D721Med (cell line): ENCODE measurements at places on chromosomes 12 and 14.

DNA sequence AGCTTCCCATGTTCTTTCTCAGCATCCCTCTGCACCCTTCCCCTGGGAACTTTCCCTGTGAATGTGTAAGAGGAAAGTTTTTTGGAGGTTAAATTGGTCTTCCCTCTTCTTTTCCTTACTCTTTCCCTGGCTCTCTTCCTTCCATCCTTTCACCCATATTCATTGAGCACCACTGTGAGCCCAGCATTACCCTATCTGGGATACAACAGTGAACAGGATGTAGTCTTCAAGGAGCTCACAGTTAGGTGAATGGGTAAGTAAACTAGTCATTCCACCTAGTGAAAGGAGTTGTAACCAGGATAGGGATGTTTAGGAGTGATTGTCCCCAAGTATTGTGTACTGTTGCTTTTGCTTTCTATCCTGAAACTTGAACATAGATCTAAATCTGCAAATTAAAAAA, 123.8 kb downstream of the MYRFL start:
- DNase-seq = no peak

GRCh38 chr12:50458606-50459005, 46.2 kb upstream of the DIP2B start:
- no peak for DNase-seq

- no peak for DNase-seq
Measured at GRCh38 chr14:31545328-31545727, 15.9 kb upstream of the NUBPL start.

DNA sequence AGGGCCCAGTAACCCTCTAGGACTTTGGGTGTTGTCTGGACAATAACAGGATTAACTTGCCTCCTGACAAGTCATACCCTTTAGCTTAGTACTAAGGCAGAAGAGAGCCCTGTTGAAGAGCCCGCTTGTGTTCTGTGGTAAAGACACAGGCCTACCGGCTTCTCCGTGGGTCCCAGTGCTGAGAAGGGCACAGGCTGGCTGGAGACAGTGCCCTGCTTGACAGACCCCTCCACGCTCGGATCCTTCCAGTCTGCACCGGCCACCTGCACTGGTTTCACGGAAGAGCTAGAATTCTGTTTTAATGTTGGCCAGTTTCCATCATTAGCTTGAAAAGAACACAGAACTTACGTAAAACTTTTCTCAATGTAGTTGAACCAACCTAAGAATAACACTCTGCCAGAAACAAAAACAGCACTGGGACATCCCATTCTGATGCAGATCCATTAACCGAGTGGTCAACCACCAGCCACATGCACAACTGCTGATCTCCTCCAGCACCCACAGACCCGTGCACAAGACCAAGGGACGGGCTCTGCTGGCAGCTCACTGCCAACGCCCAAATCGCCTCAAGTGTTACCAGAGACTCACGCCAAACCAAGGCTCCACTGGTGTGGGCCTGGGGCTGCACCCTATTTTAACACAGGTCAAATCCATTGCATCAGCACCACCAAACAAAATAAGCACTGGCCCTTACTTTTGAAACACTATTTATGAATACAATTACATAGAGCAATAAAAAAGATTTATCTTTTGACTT, 27.1 kb downstream of the ZFYVE21 start:
- no peak for DNase-seq

GRCh38 chr14:88289234-88289633, 33.8 kb downstream of the KCNK10 start:
- DNase-seq = no peak

GRCh38 chr12:90245391-90245790, 536.8 kb upstream of the ATP2B1 start:
- DNase-seq = no peak

GRCh38 chr14:59465316-59466135, at the start of gene GPR135:
Gene GPR135 (minus strand): TSS chr14:59465380. CDS start chr14:59465226, 154 bp downstream.
- DNase-seq = no peak

DNA sequence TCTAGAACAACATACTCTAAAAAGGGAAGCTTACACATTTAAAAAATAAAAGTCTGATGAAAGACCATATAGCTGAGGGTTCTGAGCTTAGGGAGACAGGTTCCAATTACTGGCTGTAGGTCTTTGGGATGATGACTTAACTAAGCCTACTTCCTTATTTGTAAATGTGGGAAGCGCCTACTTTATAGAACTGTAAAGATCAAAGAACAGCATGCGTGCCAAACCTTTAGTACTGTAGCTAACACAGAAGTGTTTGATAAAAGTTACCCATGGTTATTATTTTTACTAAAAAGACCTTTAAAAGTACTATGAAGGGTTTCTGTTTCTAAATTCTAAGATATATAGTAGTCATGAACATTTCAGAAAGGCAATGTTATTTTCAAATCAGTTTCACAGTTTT, 35.7 kb downstream of the STK38L start:
- no peak for DNase-seq

- no peak for DNase-seq
Measured at GRCh38 chr12:75865315-75865714, 166.3 kb downstream of the PHLDA1 start.

GRCh38 chr12:107329569-107330324, 236.4 kb upstream of the CRY1 start:
- DNase-seq = no peak

DNA sequence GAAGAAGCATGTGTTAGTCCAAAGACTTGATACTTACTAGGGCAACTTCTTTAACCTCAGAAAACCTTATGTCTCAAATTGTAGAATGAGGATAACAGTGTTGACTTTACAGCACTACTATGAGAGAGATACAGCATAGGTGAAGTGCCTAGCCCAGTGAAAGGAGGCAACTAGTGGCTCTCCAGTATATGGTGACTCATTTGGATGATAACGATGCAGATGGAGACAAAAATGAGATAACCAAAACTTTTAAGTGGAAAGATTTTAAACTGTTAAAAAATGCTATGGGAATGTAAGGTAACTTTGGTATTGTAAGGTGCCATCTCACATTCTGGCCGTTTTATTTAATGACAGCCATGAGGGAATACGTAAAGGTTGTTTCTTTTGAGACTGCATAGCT, 2.7 kb downstream of the PHC1 start:
- no peak for DNase-seq

- DNase-seq = no peak
Measured at GRCh38 chr12:45416126-45416525, 200.2 kb downstream of the ANO6 start.

GRCh38 chr12:76030341-76031080, 1.1 kb downstream of the PHLDA1 start:
- no peak for DNase-seq

DNA sequence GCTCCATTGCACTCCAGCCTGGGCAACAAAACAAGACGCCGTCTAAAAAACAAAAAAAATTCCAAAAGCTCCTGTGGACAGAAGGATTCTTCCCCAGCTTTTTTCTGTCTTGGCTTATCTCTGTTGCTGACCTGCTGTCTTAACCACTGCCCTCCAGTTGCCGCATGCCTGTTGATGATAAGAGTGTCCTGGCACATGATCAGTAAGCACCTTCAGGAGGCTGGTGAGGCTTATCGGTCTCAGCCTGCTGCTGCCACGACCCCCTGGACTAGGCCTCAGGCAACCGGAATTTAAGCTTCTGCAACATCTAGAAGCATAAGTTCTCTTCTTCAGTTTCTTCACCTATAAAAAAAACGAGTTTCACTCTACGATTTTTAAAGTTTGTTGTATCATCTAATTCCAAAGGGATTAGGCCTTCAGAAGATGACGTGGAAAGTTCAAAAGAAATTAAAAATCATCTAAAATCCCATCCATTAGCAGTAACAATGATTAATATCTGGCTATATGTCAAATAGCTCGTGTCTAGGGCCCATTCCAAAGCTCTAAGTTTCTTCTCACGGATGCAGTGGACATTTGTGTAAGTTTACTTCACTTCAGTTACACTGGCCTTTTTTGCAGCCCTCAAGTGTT, 46.4 kb downstream of the RESF1 start:
- no peak for DNase-seq

DNA sequence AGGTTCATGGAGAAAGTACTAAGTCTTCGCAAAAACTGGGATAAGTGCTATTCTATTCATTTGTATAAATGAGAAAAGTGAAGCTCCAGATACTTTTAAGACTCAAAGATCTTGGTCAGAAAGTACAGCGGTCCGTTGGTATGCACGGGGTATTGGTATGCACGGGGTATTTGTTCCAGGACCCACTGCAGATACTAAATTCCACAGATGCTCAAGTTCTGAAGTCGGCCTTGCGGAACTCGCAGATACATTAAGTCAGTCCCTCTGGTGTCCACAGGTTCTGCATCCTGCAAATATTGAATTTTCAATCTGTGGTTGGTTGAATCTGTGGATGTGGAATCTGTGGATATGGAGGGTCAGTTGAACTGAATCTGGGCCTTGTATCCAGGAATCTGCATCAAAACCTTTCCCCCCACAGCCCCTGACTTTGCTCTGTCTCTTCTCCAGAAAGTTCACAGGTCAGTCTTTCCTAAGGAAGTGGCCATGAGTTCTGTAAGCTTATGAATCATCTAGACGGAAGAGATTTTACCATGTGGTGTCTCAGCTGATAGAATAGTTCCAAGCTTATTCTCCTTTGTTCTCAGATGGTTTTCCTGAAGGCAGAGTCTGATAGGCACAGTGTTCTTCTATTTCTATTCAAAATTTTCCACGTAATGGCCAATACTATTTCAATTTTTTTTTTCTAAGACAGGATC, 274.7 kb downstream of the NEDD1 start:
- DNase-seq = no peak

- DNase-seq = no peak
Measured at GRCh38 chr12:65785500-65785899, 38.8 kb upstream of the HMGA2 start.

GRCh38 chr12:115232455-115233156, 548.6 kb upstream of the TBX3 start:
- no peak for DNase-seq

DNA sequence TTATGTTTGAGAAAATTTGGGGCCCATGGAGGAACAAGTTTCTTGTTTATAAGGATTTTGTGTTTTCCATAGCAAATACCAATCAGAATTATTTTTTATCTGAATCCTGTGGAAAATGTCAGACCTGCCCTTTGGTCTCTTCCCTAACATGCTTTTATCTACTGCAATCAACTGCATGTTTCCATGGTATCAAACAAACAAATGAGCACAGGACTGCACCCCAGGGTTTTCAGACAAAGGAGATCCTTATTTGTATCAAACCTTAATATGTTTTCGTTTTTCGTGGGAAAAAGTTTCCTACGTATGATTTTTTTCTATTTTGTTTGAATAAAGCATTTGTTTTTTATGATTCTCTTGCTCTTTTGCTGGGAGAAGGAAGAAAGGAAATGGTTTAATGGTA, 91.1 kb downstream of the GPR135 start:
- no peak for DNase-seq

GRCh38 chr12:120055231-120056000, 61.1 kb downstream of the RAB35 start:
- no peak for DNase-seq
